ENCODE measurements at places on chromosomes 7 and 10.

- DNase-seq = no peak
These were observed 492.5 kb downstream of the ARL4A start for GRCh38 chr7:13179775-13180523.

DNA sequence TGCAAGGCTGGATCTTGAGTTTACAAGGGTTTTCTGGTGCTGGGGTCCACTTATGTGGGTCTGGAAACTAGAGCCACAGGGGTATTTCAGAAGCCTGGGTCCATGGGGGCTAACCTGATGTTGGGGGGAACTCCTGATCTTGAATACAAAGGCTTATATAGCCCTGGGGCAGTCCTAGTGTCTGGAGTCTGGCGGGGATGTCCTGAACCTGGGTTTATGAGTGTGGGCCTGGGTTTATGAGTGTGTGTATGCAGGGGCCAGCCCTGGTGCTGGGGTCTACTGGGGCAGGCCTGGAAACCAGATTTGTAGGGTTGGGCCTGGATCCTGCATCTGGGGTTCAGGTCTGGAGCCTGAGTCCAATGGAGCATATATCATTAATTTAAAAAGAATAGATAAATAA, 146.5 kb upstream of the C1GALT1 start:
- no peak for DNase-seq

- DNase-seq = no peak
These were observed 189.4 kb downstream of the ELFN1 start for GRCh38 chr7:1859266-1860035.

GRCh38 chr10:110074758-110075671, 67.2 kb downstream of the ADD3 start:
- no peak for DNase-seq

- no peak for DNase-seq
These were observed 51.6 kb upstream of the RPA3 start for GRCh38 chr7:7769710-7770627.

DNA sequence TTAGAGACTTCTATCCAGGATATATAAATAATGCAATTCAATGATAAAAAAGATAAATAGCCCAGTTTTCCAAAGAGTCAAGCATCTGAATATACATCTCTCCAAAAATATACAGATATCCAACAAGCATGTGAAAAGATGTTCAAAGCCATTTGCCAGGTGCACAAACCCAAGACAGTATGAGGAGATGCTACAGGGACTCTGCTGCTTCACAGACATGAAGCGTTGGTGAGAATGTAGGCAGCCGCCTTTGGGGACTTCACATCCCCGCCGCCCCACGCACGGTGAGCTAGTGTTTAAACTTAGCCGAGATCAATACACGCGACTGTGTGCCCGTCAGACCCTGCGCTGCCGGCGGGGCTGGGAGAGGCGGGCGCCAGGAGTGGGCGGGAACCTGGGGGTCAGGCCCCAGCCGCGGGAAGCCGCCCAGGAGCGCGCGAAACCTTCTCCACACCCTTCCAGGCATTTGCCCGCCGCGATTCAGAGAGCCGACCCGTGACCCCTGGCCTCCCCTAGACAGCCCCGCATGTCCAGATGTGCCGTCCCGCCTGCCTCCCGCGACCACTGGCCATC, 927 bp upstream of the ALOX5 start:
- DNase-seq = peak; percentile 46

- no peak for DNase-seq
These were observed 241.3 kb upstream of the CNTNAP2 start for GRCh38 chr7:145875267-145875666.

DNA sequence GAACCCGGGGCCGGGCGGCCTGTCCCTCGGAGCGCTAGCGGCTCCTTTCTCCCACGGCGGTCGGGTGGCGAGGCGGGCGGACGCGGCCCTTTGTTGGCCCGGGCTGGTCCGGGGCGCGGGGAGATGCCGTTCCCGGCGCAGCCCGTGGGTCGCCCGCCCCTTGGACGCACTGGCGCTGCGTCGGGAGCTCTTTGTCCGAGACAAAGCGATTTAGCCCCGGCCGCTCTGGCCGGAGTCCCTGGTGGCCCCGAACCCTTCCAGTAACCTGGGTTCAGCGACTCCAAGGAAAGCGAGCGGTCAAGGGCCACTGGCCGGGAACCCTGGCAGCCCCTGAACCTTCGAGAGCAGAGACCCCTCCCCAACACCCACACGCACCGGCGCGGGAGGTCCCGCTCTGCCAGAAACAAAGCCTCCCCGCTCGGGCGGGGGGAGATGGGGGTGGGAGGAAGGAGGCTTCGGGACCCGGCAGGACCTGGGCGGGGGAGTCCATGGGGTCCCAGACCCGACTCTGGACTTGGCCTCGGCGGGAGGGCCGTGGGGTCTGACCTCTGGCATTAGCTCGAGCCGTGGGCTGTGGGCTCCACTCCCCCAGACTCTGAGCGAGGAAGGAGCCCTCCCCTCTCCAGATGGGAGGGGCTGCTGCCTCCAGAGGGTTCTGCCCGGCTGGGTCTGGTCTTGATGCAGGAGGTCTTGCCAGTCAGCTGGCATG, 836 bp downstream of the DPYSL4 start:
- DNase-seq = no peak

DNA sequence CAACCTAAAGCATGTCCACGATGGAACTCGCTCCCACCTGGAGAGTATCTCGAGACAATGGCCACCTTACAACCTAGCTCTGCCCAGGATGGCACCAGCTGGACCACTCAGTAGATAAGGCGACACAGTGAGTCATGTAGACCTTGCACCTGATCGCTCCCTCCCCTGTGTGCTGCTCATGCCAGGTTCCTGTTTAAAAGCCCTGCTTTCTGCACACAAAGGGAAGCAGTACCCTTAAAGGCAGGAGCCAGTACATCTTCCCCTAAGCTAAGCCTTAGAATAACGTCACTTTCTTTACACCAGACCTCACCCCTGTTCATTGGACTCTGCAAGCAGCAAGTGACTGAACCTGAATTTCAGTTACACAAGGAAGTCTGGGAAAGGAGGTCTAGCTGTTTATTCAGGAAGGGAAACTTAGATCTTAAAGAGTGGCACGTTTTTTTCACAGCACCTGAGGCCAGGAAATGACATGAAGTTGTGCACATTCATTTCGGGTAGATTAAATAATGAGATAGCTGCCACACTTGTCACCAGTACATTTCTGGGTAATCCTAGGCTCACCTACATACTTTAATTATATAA, 117.9 kb downstream of the MTPAP start:
- DNase-seq = no peak

DNA sequence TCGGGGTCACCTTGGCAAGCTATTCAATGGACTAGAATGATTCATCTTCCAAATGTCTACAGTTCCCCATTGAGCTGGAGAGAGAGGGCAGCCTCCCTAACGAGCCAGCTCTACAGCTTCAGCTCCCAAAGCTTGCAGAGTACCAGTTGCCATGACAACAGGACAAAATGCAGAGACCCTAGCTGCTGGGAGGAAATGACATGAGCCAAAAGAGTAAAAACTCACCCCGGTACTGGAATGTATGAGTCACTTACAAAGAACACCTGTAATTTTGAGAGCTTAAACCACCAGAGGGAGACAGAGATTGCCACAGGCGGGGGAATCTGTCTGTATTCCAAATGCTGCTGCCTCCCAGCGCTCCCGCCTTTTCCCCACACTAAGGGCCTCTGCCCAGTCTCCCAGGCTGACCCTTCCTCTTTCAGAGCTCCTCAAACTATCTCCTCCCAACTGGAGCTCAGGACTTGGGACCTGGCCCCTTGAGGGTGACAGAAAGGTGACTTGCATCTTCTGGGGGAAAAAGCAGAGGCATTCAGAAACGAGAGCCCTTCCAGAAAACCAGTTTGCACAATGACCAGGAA, 95.5 kb downstream of the CUL2 start:
- peak; percentile 56 for DNase-seq

- no peak for DNase-seq
These were observed 715.3 kb downstream of the INHBA start for GRCh38 chr7:40987571-40987970.

- DNase-seq = no peak
These were observed 20.9 kb upstream of the FAM20C start for GRCh38 chr7:171364-171904.

- DNase-seq = no peak
These were observed 122.8 kb downstream of the KAT6B start for GRCh38 chr10:74949034-74949832.

GRCh38 chr10:133009218-133009950, 67.0 kb upstream of the CFAP46 start:
- DNase-seq = no peak

DNA sequence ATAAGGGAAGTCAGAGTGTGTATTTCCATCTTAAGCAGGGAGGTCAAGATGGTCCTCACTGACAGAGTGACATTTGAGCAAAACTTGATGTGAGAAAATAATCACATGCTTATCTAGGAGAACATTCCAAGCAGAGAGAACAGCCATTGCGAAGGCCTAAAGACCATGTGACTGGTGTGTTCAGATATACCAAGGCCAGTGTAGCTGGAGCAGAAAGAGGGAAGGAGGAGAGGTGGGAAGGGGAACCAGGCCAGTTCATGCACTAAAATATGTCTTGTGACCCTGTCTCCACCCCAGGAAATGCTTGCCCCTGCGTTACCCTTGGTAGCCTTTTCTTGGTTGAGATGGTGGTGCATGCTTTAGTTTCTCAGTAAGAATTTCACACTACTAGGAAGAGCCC, 77.4 kb downstream of the CACNB2 start:
- no peak for DNase-seq

DNA sequence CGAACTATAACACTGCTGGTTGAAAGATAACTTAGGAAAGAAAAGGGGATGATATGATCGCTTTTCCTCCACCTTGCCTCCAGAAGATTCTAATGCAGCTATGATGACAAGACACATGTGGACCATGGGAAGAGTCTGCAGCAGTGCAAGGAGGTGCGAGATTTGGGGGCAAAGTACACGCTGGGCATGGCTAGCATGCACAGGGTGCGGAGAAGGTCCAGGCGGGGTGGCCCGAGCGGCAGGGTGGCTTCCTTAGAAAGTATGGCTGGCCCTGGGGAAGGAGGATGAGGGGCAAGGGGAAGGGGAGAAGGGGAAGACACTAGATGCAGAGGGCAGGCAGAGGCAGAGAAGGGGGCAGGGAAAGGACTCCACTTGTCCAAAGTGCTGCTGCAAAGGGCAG, 15.6 kb downstream of the ATXN7L1 start:
- DNase-seq = no peak

DNA sequence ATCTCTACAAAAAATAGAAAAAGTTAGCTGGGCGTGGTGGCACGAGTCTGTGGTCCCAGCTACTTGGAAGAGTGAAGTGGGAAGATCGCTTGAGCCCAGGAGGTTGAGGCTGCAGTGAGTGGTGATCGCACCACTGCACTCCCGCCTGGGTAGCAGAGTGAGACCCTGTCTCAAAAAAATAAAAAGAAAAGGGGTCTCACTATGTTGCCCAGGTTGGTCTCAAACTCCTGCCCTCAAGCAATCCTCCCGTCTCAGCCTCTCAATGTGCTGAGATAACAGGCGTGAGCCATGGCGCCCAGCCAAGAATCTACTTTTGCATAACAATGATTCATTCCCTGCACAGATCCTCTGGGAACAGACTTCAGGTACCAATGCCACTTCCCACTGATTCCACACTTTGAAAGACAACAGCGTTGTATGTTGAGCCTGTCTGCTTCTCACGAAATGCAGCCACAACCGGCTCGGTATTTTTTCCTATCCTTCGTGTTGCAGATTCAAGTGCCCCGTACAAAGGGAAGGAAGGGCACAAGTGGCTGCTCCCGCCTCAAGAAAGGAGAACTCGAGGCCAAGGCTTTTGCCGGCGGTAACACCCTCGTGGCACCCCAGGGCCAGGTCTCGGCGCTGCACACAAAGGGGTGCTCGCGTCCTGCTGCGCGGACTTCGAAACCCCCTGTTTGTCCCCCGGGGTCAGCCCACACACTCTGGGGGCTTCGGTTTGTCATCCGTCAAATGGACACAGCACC, 745 bp downstream of the DAGLB start:
- peak; percentile 49 for DNase-seq

GRCh38 chr7:47435889-47436312, 146.0 kb downstream of the TNS3 start:
- DNase-seq = peak; percentile 6

DNA sequence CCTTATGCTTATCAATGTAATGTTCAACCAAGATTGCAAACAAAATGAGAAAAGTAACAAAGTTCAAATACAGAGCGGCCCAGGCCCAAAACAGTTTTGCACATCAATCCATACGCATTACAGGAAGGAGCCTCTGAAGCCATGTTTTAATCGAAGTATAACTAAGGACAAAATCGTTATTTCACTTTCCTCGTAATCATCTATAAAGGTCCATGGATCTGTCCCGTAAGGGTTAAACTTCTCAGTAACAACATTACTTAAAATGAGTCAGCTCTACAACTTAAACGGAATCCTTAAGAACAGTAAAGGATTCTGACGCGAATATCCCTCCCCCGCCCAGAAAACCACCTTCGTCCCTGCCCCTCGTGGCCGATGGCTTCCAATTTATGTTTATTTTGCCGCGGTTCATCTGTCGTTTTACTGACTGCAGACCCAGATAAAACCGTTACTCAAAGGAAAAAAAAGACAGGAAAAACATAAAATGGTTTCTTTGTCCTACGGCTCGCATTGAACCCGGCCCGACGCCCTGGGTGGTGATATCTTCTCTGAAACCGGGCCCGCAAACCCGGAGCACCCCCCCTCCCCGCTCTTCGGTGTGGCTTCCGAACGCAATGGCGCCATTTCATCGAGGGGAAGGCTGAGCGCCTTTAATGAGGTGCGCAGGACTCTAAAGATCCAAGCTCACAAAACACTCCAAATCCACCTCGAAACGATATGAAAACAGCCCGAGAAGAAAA, 1.1 kb downstream of the HNRNPA2B1 start:
- DNase-seq = peak; percentile 61

DNA sequence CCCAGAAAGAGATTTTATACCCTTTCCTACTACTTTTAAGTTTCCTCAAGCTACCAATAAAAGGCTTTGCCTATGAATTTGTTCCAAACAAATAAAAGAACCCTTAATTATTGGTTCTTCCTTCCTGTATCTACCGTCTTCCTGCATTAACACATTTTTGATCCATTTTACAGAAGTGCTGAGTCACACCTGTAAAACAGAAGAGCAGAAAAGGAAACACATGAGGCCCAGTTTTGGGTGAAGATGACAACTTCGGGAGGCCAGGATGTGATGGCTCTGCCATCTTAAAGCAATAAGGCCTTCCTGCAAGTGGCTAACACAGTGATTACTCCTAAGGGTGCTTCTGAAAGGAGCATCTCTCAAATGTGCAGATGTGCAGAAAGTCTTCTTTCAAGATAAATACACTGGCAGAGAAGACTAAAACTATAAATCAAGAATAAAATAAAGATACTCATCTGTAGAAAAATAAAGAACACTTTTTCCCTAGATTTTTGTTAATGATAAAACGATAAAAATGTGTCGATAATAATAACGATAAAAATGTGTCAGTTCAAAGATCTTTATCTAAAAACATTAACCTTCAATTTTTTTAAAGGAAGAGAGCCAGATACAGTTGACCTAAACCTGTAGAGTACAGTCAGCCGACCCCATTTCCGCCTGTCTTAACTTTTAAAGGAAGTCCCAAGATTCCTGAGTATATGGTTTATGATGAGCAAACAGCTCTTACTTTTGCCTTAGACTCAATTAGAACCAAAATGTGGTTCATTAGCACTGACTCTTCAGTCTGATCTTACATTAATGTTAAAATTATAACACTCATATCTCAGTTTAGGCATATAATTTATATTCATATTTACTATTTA, 108.6 kb downstream of the UBE2H start:
- DNase-seq = peak; percentile 65

Measured in NCI-H748 treated with DMSO at 0.1 percent for 48 hours (cell line).